NCI-H460 (cell line): ENCODE measurements at places on chromosomes 6 and 20. TPM values are rescaled to one million over a fixed set of nuclear protein-coding genes. Genes with fewer than 3 reads are reported as not detected.

The PROKR2 gene
- total RNA-seq, result not detected in 2 replicates

DNA sequence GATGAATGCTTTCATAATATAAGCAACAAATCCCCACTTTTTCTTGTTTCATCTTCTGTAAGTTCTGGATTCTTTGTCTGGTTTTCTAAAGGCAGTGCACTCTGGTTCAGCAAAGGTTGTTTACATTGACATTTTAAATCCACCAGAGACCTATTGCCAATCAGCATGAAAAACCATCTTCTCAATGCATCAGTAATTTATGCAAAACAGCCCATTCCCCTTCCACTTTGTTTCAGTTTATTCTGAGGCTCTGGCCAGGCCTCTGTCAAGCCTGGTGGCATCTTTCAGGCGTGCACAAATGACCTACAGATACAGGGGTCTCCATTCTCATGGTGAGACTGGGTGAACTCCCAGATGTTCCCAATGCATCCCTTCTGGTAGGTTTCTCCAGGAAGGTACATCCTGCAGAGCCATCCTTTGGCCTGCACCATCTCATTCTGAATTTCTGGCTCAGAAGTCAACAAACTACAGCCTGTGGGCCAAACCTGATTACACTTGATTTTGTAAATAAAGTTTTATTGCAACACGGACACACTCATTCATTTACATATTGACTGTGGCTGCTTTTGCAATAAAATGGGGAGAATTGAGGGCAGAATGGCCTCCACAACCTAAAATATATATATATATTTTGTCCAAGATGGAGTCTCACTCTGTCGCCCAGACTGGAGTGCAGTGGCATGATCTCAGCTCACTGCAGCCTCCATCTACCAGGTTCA is 405.4 kb downstream of the PREX1 start:
- no peak for DNase-seq

GRCh38 chr20:40326784-40327183 is 362.3 kb downstream of the MAFB start:
- no peak for DNase-seq

GRCh38 chr20:39916236-39916765 is 772.7 kb downstream of the MAFB start:
- no peak for DNase-seq

GRCh38 chr20:45350217-45350616 is 2.0 kb upstream of the SDC4 start:
- no peak for DNase-seq

The ARMH2 gene
- not detected in 2 replicates for total RNA-seq

The MED20 gene
- 19.8 and 21.2 TPM in 2 replicates for total RNA-seq

The SMPD2 gene
- total RNA-seq, result 10.7 and 11.2 TPM in 2 replicates

The DAAM2 gene
- 0.06 TPM in 1 of 2 replicates, not detected in the other for total RNA-seq

- no peak for DNase-seq
Observed at GRCh38 chr6:89873721-89874120, 20.5 kb upstream of the GJA10 start.

DNA sequence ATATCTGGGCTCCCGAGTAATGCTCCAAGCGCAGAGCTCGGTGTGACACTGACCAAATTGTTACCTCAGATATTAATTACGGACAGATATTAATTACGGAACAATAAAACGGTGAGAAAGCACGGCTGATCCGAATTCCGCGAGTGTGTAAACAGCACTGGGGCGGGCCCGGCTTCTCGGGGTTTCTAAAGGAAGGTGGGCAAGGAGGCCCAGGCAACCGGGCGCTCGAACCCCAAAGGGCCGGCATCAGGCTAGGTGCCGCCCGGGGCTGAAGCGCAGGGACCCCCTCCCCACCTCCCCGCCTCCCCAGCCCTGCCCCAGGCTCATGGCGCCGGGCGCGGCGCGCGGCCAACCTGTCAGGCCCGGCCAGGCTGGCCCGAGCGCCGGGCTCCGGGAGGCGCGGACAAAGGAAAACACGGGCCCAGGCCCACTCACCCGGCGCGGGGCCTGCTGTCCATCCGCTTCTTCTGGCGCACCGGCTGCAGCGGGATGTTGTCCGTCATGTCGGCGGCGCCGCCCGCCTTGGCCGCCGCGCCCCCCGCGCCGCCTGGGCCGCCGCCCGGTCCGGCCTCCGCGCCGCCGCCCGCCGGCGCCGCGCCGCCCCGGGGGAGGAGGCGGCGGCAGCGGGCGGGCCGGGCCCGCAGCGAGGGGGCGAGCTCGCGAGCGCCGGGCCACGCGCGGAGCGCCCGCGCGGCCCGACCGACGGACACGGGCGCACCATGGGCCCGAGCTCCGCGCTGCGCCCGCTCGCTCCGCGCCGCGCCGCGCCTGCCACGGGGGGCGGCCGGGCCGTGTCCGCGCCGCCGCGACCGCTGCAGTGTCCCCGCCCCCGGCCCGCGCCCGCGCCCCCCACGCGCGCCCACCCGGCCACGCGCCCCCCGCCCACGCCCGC is at the start of gene ATP9A:
TSS of gene ATP9A (minus strand) at position 524 of the 892 bp plus-strand sequence. CDS start at position 503, 21 bp downstream.
- DNase-seq, result no peak

- no peak for DNase-seq
Observed at GRCh38 chr20:32611286-32611685, 26.2 kb upstream of the NOL4L start.

DNA sequence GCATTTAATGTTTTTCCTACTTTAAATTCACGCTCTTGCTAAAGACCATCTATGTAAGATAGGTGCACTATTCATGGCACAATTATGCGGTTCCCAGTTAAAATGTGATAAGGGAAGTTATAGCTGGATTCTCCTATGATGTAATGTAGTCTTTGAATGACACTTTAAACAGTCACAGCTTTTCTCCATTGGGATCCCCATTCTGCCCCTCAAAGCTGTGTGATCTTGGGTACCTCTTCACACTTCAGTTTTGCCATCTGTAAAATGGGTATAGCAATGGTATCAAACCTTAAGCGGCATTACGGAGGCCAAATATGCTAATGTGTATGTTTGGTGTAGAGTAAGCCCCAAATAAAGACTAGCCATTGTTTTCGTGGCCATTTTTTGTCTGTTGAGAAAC is 64.7 kb upstream of the ZNF217 start:
- no peak for DNase-seq

The F13A1 gene
- 0.02 and 0.09 TPM in 2 replicates for total RNA-seq

GRCh38 chr6:5776706-5777390 is 229.9 kb downstream of the NRN1 start:
- no peak for DNase-seq

The RIPPLY2 gene
- total RNA-seq, result not detected in 2 replicates

DNA sequence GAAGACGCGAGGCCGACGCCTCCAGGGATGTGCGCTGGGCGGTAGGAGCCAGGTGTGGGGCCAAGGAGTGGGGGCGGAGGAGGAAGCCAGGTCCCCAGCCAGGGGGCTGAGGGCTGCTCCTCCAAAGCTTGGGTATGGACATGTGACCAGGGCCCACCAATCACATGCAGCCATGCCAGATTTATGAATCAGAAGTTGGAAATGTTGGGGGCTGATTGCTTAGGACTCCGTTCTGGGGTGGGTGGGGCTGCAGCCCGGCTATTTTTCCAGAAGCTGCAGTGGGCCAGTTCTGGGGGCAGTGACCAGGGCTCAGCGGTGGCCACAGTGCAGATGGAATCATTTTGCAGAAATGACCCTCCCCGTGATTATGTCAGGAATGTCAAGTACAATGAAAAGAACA is 96.0 kb downstream of the CEBPB start:
- DNase-seq, result no peak

DNA sequence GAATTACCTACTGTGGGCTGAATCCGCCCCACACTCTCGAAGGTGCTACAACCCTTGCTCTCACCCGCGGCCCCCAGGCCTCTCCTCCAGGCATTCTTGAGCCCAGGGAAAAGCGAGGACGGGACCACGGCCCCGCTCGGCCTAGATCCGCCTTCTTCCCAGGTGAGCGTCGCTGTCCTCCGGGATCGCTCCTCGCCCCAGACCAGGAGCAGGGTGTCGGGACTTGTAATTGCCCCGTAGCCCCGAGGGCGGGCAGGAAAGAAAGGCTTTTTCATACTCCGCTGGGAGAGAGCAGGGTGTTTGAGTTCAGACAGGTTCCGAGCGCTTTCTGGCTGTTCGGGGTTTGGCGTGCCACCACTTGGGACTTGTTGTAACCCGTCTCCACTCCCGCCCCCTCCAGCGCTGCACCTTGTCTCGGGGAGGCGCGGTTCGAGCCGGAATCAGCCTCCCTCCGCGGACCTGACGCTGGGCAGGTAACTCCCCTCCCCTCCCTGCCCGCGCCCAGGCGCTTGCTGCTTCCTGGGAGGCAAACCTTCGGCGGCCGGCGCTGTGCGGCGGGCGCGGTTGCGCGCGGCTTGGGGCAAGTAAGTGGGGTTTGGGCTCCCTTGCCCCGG is at the start of gene FAM83B:
TSS of gene FAM83B (plus strand) at position 529 of the 614 bp plus-strand sequence. CDS start 23,476 bp downstream, outside the sequence.
- no peak for DNase-seq

- DNase-seq, result no peak
Observed at GRCh38 chr20:20413810-20414281, 45.9 kb downstream of the INSM1 start.

DNA sequence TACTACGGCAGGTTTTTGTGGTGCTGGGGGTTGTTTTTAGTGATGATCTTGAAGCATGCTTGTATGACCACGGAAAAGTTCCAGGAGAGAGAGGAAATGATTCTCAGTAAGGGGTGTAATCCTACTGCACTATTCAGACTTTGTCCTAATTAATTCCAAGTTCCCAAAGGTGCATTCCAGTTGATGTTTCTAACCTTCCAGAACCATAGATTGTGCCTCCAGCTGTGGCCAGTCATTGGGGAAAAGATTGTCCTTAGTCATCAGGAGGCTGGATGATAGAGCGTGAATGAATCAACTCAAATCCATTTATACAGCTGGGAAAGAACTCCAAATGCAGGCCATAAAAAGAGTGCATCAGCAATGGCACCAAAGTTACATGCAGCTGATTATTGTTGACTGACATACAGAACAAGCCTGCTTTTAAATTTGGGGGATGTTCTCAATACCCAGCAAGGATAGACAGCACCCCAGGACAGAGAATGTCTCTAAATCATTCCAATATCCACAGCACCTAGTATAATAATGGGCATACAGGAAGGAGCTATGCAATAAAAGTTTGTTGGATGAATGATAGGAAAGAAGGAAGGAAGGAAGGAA is 27.8 kb upstream of the PKHD1 start:
- no peak for DNase-seq

The PTCRA gene
- not detected in 2 replicates for total RNA-seq

- no peak for DNase-seq
Observed at GRCh38 chr6:168828800-168829199, 387.8 kb downstream of the SMOC2 start.

DNA sequence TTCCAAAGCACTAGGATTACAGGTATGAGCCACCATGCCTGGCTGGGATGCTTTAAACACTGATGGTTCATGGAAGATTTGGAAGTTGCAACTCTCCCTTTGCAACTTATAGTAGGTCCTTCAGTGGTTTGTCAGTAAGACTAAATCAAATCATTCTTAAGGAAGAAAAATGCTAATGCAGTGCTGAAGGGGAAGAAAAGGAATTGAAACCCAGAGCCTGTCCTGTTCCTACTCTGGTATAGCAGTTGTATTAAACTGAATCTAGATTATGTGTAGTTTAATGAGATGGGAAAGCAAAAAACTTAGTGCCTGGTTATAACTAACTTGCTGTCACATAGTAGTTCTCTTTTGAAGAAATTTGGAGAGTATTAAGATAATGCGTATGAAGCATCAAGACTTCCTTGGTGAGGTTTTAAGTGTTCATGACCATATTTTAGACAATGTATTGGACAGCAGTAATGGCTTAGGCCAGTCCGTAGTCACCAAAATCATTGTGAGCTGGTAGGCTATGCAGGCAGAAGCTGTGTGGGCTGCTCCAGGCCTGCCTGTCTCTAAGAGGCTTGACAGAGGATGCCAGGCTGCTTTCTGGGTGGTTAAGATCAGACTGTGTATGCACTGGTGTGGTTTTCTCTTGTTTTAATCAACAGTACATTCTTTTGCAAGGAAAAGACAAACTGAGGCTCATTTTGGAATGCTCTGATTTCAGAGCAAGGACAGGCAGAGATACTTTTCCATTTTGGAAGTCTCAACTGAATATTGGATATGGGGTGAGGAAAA is 14.0 kb downstream of the PAQR8 start:
- DNase-seq, result no peak

The RCAN2 gene
- total RNA-seq, result not detected in 2 replicates

The SIGLEC1 gene
- not detected in 2 replicates for total RNA-seq

DNA sequence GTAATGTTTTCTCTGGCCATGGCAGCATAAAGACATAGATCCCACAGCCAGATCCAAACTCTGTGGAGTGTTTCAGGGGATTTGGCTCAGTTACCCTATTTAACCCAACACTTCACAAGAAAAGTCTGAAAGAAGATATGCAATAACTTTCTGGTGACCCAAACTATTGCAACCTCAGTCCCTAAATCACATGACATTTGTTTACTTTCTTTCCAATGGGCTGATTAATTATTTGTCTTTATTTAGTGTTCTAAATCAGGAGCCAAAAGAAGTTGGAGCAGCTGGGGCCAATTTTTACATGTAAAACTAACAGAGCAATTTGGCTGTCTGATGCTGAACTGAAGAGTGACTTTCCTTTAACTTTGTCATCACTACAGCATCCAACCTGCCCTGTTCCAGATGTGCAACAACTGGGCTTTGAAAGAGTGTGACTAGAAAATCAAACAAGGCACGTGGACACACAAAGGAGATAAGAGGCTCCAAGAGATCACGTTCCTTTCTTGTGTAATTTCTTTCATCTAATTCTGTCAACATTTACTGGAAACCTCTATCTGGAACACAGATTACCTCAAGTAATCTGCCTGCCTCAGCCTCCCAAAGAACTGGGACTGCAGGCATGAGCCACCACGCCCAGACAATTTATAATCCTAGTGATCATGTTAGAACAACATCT is 90.8 kb downstream of the TRMT11 start:
- no peak for DNase-seq
